ENCODE measurements at places on chromosomes 3 and 15. TPM values are rescaled to one million over a fixed set of nuclear protein-coding genes. Genes with fewer than 3 reads are reported as not detected.

Gene DPPA2
- total RNA-seq = not detected

Gene TLR9
- under 0.01 TPM for total RNA-seq

Gene DZIP1L
- 16.9 TPM for total RNA-seq

Gene EIF1B
- 24.8 TPM for total RNA-seq

Gene MESP2
- total RNA-seq = 0.99 TPM

Gene THRB
- 7.4 TPM for total RNA-seq

Gene CPNE4
- total RNA-seq = not detected

Gene ZDHHC23
- 0.77 TPM for total RNA-seq

Gene MINAR1
- 0.33 TPM for total RNA-seq

Gene RYR3
- total RNA-seq = 0.17 TPM

Gene CPEB1
- total RNA-seq = 62.3 TPM

Gene SPTSSB
- total RNA-seq = not detected

Gene NBEAL2
- 2.1 TPM for total RNA-seq

Gene PLCH1
- under 0.01 TPM for total RNA-seq

Gene HTR3E
- total RNA-seq = not detected

Gene FANCD2
- 2.1 TPM for total RNA-seq
